ENCODE measurements at places on chromosomes 7 and 10. TPM values are rescaled to one million over a fixed set of nuclear protein-coding genes. Genes with fewer than 3 reads are reported as not detected.
A peak's percentile ranks its signal among the peaks of the same experiment; 100 is the strongest.

Gene PIP
- total RNA-seq, result not detected

GRCh38 chr10:88239212-88239611, 343.9 kb downstream of the RNLS start:
- no peak for DNase-seq

Gene FERD3L
- total RNA-seq, result not detected

- DNase-seq, result no peak
These were observed 97.4 kb downstream of the CPED1 start for GRCh38 chr7:121085922-121086321.

Gene STOX1
- 1.4 TPM for total RNA-seq

DNA sequence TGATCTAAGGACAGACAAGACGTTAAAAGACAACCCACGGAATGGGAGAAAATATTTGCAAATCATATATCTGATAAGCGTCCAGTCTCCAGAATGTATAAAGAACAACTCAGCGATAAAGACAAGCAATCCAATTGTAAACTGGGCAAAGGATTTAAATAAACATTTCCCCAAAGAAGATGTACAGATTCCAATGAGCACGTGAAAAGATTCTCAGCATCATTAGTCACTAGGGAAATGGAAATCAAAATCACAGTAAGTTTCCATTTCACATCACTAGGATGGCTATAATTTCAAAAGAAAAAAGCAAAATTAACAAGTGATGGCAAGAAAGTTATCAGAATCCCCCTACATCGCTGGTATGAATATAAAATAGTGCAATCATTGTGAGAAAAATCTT, 316.1 kb downstream of the SFMBT2 start:
- DNase-seq, result no peak

Gene ARHGAP19
- 9.8 TPM for total RNA-seq

- no peak for DNase-seq
These were observed 29.4 kb downstream of the PHTF2 start for GRCh38 chr7:77827999-77828398.

GRCh38 chr10:117541909-117542705, 439 bp upstream of the EMX2 start:
- DNase-seq, result no peak

- peak; percentile 57 for DNase-seq
These were observed 6.5 kb downstream of the CTBP2 start for GRCh38 chr10:125153703-125154490.

DNA sequence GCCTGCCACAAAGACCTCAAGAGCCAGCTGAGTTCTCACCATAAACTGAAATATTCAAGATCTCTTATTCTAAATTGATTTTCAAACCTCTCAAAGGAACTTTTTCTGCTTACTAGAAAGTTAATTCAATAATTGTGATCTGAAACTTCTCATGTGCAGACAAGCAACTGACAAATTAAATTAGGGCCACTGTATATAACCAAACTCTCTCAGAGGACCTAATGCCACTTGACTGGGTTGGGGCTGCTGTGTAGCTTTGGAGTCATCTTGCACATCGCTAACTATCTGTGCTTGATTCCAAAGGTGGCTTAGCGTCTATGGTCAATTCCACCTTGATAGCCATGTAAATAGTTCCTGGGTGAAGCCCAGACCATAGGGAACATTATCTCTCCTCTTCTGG, 345.2 kb downstream of the GPR37 start:
- DNase-seq, result no peak

DNA sequence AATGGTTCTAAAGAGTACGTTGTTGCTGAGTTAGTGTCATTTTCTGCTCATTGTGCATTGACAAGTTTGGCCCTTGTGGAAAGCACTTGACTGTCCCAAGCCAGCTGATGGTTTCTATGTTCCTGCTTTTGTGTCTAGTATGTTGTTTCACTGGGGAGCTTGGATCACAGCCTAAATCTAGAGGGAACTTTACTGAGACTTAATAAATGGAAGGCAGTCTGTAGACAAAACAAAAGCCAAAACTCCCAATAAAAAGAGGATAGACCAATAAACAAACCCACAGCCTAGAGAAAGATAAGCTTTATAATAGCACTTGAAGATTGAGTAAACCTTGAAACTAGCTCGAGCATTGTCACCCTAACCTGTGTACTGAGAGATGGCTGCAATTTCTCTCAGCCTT, 196.8 kb downstream of the ADRA2A start:
- DNase-seq, result no peak

Data from PC-3 (cell line).